ENCODE measurements at places on chromosomes 13 and 19.
A peak's percentile ranks its signal among the peaks of the same experiment; 100 is the strongest.

GRCh38 chr13:50592412-50593155, 250.9 kb downstream of the DLEU7 start:
- ATAC-seq, result no peak

DNA sequence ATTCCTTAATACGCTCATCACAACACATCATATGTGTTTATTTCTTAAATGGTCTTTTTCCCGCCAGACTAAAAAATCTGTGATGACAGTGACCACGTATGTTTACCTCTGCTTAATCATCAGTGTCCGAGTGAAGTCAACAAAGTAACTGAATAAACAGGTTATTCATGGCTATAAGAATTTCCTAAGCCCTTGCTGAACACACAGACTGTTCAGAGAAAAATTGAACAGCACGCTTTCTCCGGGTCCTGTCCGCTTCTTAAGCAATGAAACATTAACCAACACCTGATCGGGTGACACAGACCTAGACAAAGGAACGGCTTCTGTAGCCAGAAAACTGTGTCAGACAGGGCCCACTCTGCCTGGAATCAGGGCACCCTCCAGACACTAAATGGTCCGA, 14.3 kb downstream of the SAFB2 start:
- ATAC-seq, result no peak

GRCh38 chr13:93603043-93603442, 376.4 kb downstream of the GPC6 start:
- no peak for ATAC-seq

GRCh38 chr13:66855131-66855530, 375.0 kb downstream of the PCDH9 start:
- no peak for ATAC-seq

DNA sequence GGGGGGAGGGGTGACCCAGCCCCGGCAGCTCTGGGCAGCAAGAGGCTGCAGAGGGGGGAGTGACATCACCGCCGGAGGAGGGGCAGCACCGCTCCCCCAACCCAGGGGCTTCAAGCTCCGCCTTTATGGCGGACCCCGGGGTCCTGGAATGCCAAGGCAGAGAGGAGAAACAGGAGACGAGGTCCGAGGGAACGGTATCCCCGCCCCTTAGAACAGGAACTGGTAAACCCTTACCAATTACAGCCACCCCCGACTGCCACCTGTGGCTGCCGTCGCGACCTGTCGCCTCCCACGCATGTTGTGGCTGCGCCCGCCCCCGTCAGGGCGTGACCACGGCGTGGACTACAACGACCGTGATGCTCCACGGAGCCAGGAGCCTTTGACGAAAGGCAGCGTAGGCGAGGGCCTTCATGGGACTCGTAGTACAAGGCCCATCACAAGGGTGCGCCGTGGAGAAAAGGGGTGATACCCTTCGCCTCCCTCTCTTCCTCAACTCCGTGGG, 4.1 kb upstream of the KCNC3 start:
- peak; percentile 53 for ATAC-seq

DNA sequence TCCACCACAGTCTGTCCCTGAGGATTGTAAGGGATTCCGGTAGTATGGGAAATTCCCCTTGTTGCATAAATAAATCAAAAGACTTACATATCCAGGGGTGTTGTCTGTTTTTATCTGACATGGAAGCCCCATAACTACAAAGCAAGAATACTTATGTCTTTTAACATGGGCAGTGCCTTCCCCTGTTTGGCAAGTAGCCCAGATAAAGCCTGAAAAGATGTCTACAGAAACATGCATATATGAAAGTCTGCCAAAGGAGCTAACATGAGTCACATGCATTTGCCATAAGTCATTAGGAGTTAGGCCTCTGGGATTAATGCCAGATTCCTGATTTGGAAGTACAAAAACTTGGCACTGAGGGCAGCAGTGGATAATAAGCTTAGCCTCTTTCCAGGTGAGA, 62.1 kb downstream of the ZNF737 start:
- no peak for ATAC-seq

GRCh38 chr13:53545340-53545941, 516.8 kb downstream of the OLFM4 start:
- ATAC-seq, result no peak

DNA sequence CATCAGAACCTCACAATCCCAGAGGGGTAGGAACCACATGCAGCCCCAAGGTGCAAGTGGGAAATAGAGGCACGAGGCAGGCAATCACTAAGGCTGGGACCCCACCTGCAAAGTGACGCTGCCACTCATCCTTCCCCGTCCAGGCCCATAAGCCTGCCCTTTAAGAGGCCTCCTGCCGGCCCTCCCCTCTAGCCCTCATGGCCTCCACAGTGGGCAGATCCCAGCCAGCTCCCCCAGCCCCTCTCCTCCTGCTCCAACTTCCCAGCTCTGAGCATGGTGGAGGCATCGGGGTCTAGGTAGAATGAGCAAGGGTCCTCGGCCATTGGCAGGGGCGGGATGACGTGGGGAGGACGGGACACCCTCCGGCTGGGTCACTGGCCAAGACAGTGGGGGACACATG, 2.7 kb downstream of the ZSCAN18 start:
- no peak for ATAC-seq

- no peak for ATAC-seq
Measured at GRCh38 chr19:4396949-4397783, 3.2 kb downstream of the SH3GL1 start.

DNA sequence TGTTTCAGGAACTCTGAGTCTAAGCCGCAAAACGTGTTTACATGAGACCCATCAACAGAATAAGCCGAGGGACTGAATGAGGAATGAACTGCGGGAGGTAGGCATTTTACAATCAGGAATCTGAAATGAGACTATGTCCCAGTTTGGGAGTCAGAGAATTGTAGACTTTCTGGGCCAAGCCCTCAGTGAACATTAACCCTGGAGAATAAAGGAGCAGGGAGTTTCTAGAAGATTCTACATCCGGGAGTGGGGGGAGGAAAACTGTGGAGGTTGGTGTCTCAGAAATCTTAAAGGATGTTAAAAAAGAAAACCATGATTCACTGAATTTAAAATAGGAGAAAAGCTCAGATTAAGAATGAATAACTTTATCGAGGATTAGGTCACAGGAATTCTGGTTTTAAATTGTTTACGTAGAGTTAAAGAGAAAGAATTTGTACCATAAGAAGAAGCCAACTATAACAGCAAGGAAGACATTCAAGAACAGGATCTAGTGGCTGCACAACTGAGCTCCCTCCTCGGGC, 18.5 kb downstream of the RFX2 start:
- no peak for ATAC-seq

DNA sequence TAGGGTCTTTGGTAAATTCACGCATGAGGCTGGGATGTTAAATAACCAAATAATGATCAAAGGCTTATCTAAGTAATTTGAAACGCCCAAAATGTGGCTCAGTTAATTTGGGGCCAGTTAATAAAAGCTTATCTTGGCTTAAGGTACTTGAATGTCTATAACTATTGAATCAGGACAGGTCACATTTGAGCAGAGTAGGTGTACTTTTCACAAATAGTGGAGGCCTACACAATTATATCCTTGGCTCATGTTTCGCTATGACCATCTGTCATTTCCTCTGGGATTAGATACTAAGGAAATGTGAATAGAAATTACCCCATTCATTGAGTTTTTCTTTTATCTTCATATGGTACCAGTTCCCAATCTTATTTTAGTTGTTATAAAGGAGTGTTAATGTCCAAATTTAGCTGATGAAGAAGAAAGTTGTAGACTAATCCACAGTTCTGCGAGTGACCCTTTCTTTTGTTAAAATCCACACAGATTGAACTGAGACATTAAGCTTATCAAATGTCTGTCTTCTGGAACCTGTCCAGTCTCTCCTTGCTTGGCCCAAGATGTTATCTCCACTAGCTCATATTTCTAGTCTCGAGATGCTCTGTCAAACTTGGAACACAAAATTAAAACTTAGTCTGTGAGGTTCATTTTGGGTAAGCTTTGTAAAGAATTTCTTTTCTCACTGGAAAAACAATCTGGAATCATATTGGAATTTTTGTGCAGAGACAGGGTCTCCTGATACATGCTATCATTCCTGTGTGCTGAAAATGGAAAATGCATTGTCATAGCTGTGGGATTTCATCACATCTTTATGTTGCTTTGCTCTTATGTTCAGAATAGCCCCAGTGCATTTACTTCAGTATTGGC, 31.0 kb downstream of the SLAIN1 start:
- no peak for ATAC-seq
